Activated CD8-positive, alpha-beta T cell treated with anti-CD3 and anti-CD28 coated beads for 36 hours (primary cell): ENCODE measurements at places on chromosomes 16 and 17. TPM values are rescaled to one million over a fixed set of nuclear protein-coding genes. Genes with fewer than 3 reads are reported as not detected.

GRCh38 chr17:81386646-81387099 lies 8.6 kb upstream of the BAHCC1 start:
- H3K36me3 ChIP-seq: no peaks in the 10 kb centered on the region
- H3K27me3 ChIP-seq: peaks cover 44% of the 10 kb centered on the region
- H3K4me1 ChIP-seq: peaks cover 2% of the 10 kb centered on the region

DNA sequence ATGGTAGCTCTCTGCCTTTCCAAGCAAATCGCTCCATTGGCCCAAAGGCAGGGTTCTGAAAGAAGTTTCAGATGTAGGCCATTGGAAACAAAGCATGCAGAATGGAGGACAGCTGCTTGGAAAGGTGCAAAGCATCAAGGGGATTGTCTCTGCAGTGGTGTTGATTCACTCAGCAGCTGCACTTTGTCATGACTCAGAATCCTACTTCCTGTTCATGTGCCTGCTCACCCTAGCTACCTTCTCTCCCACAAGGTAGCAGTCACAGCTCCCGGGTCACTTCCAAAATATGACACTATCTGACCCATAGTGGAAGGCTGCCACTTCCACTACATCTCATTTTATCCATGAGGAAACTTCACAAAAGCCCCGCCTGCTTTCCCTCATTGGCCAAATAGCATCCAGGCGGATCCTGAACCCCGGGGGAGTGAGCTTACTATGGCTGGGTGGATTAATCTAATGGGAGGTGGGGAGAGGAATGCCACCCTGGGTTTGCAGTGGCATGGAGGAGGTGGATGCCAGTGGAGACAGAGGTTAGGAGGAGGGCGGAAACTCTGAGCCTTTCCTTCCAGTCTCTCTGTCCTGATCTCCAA lies 74.7 kb upstream of the NKD1 start:
- DNase-seq: peak; percentile 44
- no peaks in the 10 kb centered on the region for H3K36me3 ChIP-seq
- H3K4me1 ChIP-seq: peaks cover 21% of the 10 kb centered on the region
- H3K4me3 ChIP-seq: no peak overlapping the region

DNA sequence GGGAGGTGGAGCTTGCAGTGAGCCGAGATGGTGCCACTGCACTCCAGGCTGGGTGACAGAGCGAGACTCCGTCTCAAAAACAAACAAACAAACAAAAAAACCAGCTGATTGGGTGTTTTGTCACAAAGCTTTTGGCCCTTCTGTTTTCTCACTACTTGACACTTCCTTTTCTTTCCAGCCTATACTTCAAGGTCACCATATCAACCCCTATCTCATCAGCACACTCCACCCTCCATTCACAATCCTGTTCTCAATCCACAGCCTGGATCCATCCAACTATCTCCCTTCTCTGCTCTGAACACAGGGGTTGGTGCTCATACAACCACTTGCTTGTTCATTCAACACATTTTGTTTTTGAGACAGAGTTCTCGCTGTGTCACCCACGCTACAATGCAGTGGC lies 6.6 kb upstream of the MED11 start:
- H3K27me3 ChIP-seq: no peaks in the 10 kb centered on the region
- no peak overlapping the region for H3K4me3 ChIP-seq
- no peak for DNase-seq
- H3K36me3 ChIP-seq: peaks cover 9% of the 10 kb centered on the region
- H3K4me1 ChIP-seq: peaks cover 19% of the 10 kb centered on the region
- H3K27ac ChIP-seq: no peak overlapping the region

CRYBA1 gene
- total RNA-seq: not detected

SBK1 gene
- 35.9 TPM for total RNA-seq

FOXC2 gene
- not detected for total RNA-seq
